ENCODE measurements at places on chromosomes 12 and 14. TPM values are rescaled to one million over a fixed set of nuclear protein-coding genes. Genes with fewer than 3 reads are reported as not detected.

- no peak for DNase-seq
Observed at GRCh38 chr12:80352474-80352873, 91.6 kb upstream of the PTPRQ start.

GRCh38 chr12:101634724-101635123 lies 40.0 kb downstream of the MYBPC1 start:
- DNase-seq, result no peak

DNA sequence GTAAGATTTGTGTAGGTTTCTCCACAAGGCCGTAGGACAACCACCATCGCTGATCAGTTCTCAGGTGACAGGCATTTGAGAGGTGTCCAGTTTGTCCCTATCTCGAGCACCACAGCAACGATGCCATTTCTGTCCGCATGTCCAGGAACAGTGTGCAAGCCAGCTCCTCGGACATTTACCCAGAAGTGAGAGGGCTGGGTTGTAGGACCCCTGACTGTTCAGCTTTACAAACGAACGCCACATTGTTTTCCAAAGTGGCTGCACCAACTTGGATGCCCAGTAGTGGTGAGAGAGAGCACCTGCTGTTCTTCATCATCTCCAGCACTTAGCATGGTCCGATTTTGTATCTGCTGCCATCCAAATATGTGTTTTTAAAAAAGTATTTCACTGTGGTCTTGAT lies 38.6 kb downstream of the CYP46A1 start:
- DNase-seq, result no peak

The AHNAK2 gene
- 2.6 TPM for total RNA-seq

The OR4E2 gene
- total RNA-seq, result not detected

The APOF gene
- total RNA-seq, result not detected

The RTRAF gene
- 183 TPM for total RNA-seq

The PGF gene
- total RNA-seq, result 8.6 TPM

The FAM90A1 gene
- 0.09 TPM for total RNA-seq

Data from mesothelial cell of epicardium (in vitro differentiated cells).